ENCODE measurements at places on chromosomes 5 and 9. TPM values are rescaled to one million over a fixed set of nuclear protein-coding genes. Genes with fewer than 3 reads are reported as not detected.

DNA sequence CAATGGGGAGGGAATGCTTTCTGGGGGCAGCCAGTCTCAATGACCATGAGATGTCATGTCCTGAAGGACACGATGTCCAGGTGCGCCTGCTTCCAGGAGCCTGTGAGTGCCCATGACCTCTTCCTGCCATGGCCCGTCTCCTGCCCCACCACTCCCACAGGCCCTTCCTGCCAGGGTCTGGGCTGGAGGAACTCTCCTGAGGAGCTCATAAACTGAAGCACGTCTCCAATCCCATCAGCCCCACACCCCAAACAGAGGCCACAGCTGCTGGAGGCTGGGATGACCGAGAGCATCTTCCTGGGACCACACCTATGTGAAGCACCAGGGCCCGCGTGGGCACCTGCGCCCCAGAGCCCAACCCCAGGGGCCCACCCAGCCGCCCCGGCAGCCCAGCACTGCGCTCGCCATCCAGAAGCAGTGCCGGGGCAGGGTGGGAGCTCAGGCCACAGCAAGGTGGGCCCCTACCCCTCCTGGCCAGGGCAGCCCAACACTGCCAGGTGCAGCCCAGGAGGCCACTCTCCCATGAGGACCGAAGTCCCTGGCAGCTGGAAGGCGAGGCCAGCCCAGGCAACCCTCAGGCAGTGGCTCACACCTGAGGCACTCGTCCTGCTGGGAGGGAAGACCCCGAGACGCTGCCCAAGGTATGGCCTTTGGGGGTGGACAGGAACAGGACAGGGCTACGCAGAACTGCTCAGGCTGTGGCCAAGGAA, 53.9 kb upstream of the UBAC1 start:
- no peak for DNase-seq

Gene HRCT1
- not detected for total RNA-seq

Gene FAM169A
- 11.1 TPM for total RNA-seq

DNA sequence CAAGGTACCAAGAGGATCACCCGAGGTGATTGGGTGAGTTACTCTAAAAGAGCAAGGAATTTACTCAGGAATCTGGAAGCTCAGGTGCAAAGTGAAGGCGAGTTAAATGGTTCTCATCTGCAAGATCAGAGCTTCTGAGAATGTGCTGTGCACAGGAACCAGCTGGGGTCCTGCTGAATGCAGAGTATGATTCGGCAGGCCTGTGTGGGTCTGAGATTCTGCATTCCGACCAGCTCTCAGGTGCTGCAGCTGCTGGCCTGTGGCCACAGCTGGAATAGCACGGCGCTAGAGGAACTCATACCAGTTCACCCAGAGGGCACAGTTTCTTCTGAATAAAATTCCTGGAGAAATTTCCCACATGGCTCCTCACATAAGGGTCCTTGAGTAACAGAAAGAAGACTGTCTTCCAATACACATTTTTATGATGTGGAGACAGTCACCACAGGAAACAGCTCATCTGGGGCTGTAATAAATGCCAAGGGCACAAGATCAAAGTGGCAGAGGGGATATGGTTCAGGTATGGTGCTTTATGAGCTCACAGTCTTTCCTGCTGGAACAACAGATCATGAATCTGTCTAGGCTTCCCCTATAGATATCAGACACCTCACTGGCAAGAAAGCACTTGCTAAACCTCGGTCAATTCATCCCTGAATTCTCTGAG, 83.9 kb downstream of the PTPN3 start:
- no peak for DNase-seq

Gene IFNB1
- not detected for total RNA-seq

Gene OR1J2
- not detected for total RNA-seq

GRCh38 chr5:150801117-150801927, 22.8 kb downstream of the SMIM3 start:
- peak; percentile 61 for DNase-seq

- no peak for DNase-seq
Measured at GRCh38 chr5:7625740-7626139, 225.2 kb downstream of the CFAP90 start.

DNA sequence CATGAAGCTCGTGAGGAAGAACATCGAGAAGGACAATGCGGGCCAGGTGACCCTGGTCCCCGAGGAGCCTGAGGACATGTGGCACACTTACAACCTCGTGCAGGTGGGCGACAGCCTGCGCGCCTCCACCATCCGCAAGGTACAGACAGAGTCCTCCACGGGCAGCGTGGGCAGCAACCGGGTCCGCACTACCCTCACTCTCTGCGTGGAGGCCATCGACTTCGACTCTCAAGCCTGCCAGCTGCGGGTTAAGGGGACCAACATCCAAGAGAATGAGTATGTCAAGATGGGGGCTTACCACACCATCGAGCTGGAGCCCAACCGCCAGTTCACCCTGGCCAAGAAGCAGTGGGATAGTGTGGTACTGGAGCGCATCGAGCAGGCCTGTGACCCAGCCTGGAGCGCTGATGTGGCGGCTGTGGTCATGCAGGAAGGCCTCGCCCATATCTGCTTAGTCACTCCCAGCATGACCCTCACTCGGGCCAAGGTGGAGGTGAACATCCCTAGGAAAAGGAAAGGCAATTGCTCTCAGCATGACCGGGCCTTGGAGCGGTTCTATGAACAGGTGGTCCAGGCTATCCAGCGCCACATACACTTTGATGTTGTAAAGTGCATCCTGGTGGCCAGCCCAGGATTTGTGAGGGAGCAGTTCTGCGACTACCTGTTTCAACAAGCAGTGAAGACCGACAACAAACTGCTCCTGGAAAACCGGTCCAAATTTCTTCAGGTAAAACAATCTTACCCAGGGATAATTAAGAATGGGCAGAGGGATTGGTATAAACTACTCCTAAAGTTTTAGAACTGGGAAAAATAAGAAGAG, 12.9 kb downstream of the ITGA1 start:
- no peak for DNase-seq

Gene IFNA17
- total RNA-seq = not detected

GRCh38 chr9:38182321-38182720, 113.3 kb upstream of the SHB start:
- DNase-seq = no peak

DNA sequence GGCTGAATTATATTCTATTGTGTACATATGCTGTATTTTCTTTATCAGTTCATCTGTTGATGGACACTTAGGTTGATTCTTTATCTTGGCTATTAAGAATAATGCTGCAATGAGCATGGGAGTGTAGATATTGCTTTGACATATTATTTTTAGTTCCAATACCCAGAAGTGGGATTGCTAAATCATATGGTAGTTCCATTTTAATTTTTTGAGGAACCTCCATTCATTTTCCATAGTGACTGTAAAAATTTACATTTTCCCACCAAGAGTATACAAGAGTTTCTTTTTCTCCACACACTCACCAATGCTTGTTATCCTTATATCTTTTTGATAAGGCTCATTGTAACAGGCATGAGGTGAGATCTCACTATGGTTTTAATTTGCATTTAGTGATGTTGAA, 19.4 kb downstream of the JAK2 start:
- DNase-seq = no peak

Gene NPR3
- total RNA-seq = 0.14 TPM

GRCh38 chr5:108028412-108028811, 353.5 kb downstream of the FBXL17 start:
- DNase-seq = no peak
